ENCODE measurements at places on chromosomes 7 and 10.

GRCh38 chr10:60246382-60246781 is 143.3 kb downstream of the ANK3 start:
- DNase-seq, result no peak

DNA sequence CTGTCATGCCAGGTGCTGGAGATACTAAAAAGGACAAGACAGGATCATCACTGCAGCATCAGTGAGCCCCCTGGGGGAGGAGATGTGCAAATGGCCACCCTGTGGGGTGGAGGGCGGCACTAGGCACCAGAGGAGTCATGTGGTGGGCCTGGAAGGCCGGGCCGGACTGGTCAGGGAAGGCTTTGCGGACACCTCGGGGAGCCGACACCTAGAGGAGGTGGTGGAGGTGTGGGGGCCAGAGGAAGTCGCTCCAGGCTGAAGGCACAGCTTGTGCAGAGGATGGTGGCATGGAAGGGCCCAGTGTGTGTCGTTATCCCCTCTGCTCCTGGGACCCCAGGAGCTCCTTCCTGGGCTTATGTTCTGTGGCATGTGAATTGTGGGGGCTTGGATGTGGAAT is 437.7 kb downstream of the RPS24 start:
- DNase-seq, result no peak

- no peak for DNase-seq
Measured at GRCh38 chr10:88458209-88458608, 124.9 kb downstream of the RNLS start.

DNA sequence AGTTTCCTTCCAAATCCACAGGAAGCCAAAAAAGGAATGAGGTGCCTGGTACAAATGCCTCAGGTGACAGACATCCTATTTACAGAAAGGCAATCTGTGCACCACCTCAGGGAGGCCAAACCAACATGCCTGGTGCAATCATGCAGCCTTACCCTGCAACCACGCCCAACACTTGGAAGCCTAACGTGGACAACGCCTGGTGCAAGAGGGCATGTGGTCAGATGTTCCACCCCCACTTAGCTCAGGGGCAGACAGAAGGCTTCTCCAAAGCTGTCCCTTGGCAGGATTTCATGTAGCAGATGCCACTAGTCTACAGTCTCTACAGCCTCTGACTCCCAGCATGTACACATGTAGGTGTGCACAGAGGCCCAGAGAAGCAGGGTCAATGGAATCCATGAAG is 89.5 kb downstream of the KCNMA1 start:
- no peak for DNase-seq

DNA sequence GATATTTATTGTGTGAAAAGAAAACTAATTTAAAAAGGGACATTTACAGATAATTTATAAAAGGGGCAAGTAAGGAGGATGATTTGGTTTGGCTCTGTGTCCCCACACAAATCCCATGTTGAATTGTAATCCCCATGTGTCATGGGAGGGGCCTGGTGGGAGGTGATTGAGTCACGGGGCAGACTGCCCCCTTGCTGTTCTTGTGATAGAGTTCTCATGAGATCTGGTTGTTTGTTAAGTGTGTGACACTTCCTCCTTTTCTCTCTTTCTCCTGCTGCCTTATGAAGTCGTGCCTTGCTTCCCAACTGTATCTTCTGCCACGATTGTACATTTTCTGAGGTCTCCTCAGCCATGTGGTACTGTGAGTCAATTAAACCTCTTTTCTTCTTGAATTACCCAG is 171.0 kb upstream of the SEMA3E start:
- no peak for DNase-seq

DNA sequence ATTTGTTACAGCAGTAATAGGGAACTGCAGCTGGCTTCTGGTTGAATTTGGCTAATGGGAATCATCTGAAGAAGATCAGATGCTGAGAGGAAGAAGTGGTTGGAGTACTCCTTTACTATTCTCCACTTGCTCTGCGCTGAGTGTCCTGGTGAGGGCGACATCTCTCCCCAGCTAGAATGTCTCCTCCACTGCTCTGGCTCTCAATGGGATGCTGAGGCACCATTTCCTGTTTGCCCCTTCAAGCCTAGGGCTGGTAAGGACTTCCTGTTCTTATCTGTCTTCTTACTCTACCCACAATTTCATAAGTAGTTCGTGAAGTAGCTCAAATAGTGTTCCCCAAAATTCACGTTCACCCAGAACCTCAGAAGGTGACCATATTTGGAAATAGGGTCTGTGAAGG is 43.2 kb upstream of the TES start:
- DNase-seq, result no peak

DNA sequence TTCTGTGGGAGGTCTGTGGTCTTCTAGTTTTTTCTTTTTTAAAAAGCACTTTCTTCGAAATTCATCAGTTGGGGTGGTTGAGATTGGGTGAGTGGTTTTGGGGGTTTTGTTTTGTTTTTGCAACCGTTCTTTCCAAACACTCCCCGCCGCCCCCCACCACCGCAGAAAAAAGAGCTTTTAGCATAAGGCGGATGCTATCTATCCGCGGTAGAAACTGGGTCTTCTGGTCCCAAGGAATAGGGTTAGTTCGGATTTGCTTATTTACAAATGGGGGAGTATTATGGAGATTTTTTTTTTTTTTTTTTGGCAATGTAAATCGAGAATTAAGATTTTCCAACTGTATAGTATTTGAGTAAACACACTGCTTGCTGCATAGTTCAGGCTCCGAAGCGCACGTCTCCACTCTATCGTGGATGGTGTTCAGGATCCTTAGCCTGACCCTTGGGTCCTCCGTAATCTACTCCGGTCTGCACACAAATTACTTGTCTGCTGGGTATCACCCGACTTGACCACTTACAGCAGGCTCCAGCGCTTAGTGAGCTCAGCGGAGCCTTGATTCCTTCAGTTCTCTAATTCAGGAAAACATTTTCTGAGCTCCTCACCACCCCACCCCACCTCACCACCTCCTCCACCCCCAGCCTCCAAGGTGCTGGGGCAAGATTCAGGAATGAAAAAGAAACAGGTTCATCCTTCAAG is 757 bp upstream of the NRCAM start:
- DNase-seq, result no peak

- no peak for DNase-seq
Measured at GRCh38 chr10:129844216-129844766, 119.8 kb downstream of the EBF3 start.

DNA sequence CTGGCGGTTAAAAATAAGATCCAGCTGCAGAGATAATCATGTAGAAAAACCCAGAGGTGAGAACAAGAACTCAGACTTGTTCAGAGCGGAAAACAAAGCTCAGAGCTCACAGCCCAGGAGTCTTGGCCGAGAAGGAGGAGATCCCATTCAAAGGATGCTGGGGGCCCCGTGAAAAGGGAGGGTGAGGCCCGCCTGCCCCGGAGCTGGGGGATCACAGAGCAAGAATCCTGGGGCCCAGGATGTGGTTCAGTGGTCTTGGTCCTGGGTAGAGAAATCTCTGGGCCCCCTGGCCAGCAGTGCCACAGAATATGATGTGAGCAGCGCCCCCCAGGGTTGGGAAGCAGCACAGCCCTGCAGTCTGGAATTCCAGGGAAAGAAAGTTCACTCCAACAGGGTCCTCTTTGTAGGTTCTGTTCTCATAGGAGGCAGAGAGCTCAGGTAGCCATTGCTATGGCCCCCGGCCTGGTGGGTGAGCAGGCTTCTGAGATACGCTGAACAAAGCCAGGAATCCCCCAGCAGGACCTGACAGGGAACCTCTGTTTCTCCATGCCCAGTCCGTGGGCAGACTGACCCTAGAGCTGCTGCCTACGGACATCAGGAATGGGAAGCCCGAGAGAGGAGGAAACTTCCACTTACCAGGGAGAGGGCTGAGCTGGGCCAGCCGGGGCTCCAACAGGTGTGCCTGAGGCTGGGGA is 77.7 kb upstream of the GNA12 start:
- DNase-seq, result no peak

- DNase-seq, result no peak
Measured at GRCh38 chr10:113487154-113487553, 65.7 kb upstream of the HABP2 start.

GRCh38 chr7:25913598-25914224 is 238.3 kb upstream of the NFE2L3 start:
- no peak for DNase-seq

GRCh38 chr7:98870121-98870651 is 372 bp upstream of the TMEM130 start:
- no peak for DNase-seq

- no peak for DNase-seq
Measured at GRCh38 chr7:105794741-105795729, 81.4 kb downstream of the ATXN7L1 start.

GRCh38 chr7:44274623-44274975 is 50.8 kb downstream of the CAMK2B start:
- no peak for DNase-seq

DNA sequence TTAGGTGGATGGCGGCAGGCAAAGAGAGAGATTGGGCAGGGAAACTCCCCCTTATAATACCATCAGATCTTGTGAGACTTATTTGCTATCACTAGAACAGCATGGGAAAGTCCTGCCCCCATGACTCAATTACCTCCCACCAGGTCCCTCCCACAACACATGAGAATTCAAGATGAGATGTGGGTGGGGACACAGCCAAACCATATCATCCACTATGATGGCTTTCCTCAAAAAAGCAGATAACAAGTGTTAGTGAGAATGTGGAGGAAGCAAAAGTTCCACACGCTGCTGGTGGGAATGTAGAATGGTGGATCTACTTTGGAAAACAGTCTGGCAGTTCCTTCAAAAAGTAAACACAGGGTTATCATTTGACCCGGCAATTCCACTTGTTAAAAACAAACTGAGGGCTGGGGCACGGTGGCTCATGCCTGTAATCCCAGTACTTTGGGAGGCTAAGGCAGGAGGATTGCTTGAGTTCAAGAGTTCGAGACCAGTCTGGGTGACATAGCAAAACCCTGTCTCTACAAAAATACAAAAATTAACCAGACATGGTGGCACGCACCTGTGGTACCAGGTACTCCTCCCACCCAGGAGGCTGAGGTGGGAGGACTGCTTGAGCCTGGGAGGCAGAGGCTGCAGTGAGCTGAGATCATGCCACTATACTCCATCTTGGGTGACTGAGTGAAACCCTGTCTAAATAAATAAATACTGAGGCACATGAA is 161.4 kb upstream of the EEPD1 start:
- DNase-seq, result no peak

- DNase-seq, result no peak
Measured at GRCh38 chr7:6186577-6186976, 85.8 kb downstream of the CYTH3 start.

DNA sequence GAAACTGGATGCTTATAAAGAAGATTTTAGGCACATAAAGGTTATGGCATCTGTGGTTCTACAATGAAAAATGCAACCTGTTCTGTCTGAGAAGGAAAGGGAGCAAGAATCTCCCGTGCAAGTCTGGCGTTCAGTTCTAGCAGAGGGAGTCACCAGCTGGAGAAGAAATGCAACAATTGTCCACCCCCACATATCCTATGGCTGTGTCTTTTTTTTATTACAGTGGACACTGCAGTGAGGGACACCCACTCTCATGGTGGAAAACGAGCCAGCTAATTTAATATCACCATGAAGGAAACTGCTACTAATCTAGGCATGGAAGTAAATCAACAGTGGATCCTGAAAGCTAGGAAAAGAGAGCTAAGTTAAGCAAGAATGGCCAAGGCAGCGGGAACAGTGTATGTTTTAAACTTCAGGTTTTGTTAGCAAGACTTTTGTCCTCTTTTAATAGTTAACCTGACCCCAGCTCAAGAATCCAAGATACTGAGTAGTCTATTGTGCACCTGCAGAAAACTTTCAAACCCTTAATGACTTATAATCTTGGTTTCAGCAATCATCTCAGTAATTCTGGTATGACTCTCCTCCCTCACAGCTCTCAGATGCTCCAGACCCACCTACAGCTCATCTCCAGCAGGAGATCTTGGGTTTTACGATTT is 149.3 kb downstream of the FGFR2 start:
- DNase-seq, result no peak

DNA sequence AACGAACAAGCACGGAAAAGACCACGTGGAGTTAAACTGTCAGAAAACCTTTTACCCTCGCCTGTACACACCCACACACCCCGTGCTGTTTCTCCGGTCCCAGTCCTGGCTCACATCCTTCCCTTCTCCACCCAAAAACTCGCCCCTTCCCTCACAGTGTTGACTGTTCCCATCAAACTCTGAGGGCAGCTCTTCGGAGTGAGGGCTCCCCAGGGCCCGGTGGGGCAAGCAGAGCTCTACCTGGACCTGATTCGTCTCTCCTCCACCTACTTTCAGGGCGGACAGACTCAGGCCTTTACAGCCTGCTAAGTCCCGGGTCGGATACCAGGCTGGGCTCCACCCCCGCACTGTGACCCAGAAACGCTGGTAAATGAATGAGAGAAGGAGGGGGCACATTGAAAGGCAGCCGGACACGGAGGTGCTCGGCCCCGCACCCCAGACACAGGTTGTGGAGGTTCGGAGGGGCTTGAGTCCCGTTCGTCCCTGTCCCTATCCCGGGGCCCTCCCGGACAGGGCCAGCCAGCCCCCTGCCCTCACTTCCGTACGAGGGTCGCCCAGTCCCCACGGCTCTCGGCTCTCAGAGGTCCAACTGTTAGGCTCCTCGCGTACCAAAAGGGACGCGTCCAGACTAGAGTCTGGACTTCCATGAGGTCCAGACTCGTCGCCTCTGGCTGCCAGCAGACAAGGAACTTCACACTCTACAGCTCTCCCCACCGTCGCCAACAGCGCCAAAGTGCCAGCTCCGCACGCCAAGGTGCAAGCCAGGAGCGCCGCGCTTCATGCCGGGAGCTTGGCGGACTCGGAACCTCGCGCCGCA is 31.7 kb upstream of the ASL start:
- no peak for DNase-seq

DNA sequence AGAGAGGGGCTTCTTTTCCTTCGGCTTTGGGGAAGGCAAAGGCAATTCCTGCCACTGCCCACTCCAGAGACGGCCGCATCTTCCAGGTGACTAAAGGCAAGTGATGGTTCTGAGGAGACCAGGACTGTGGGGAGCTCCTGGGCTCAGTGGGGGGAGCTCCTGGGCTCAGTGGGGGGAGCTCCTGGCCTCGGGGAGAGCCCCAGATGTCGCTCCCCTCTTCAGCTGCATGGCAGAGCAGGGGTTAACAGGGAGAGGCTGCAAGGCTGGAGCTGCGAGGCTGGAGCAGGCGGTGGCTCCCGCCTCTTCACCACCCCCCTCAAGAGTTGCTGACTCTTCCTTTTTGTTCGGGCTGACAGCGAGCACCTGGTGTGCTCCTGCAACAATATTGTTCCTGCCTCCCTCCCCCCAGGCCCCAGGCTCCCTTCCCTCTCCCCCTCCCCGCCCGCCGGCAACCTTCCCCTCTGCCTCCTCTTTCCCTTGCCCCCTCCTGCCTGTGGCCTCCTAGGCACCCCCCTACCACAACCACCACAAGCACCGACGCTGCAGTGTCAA is 56.3 kb upstream of the LBX1 start:
- no peak for DNase-seq

DNA sequence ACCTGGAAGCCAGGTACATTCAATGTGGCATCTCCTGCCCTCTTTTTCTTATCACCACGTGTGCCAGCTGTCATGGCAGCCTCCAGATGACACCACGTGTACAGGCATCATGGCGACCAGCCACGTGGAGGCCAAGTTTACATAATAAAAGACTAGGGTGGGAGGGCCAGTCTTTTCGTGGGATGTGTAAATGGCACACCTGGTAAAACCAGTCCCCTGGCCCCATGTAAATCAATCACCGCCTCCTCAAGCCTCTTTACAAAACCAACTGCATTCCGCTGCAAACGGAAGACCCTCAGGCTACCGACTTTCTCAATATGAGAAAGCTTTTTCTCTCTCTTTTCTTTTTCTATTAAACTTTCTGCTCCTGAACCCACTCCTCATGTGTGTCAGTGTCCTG is 65.1 kb upstream of the PHF14 start:
- no peak for DNase-seq

All from H54 (cell line).